ENCODE measurements at places on chromosomes 16 and 17. TPM values are rescaled to one million over a fixed set of nuclear protein-coding genes. Genes with fewer than 3 reads are reported as not detected.

The CCDC78 gene
- 22.9 TPM for total RNA-seq

- H3K27ac ChIP-seq, result no peak overlapping the region
- H3K4me3 ChIP-seq, result no peak overlapping the region
- no peaks in the 10 kb centered on the region for H3K36me3 ChIP-seq
- H3K4me1 ChIP-seq, result peaks cover 12% of the 10 kb centered on the region
These were observed 9.8 kb upstream of the TBX2 start for GRCh38 chr17:61389670-61390478.

DNA sequence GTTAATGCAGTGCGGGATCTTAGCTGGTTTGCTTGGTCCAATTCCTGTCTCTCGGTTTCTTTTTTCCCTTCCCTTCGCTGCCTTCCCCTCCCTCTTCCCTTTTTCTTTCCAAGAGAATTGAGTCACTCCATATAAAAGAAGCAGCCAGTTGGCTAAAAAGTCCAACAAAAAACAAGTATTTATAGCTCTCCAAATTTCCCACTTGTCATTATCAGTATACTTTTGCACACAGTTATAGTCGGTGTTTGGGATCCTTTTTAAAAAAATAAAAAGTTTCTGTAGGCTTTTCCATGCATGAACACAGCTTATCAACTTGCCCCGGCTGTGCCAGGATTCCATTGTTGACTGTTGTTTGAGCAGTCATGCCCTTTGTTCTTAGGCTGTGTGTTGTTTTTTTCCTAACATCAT lies 24.9 kb downstream of the HMOX2 start:
- no peaks in the 10 kb centered on the region for H3K27me3 ChIP-seq
- no peak for DNase-seq
- H3K27ac ChIP-seq, result no peak overlapping the region
- peaks cover 7% of the 10 kb centered on the region for H3K36me3 ChIP-seq
- no peak overlapping the region for H3K4me3 ChIP-seq
- H3K4me1 ChIP-seq, result peaks cover 34% of the 10 kb centered on the region

The ATP1B2 gene
- not detected for total RNA-seq

DNA sequence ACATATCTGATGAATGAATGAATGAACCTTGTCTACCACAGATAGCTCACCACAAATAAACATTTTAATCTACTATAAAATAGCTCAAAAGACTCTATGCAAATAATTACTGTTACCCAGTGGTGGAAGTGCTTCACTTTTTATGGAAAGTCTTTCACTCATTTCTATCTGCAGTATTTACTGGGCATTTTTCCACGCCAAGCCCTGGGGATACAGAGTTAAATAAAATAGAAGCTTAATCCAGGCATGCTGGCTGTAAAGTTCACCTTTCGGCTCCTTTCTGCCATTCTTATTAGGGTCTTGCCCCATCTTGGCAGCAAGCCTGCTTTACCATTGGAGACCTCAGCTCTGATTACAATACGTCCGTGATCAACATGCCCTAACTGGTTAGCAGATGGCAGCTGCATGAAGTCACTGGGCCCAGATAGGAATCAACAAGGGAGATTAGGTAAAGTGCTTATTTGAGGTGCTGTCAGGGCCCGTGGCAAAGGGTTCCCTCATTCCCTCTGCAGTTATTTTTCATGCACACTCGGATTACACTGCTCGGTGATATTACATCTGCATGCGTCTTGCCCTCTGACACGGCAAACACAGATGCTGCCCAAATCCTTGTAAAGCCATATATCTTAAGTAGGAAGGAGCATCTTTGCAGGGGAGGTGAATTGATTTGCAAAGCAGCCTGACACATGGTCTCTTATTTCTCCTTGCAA lies 648.9 kb downstream of the WWOX start:
- DNase-seq, result no peak
- H3K27me3 ChIP-seq, result no peaks in the 10 kb centered on the region
- no peak overlapping the region for H3K27ac ChIP-seq
- no peak overlapping the region for H3K4me3 ChIP-seq
- H3K4me1 ChIP-seq, result no peaks in the 10 kb centered on the region

- no peak for DNase-seq
- peaks cover 75% of the 10 kb centered on the region for H3K36me3 ChIP-seq
- H3K27me3 ChIP-seq, result no peaks in the 10 kb centered on the region
- no peaks in the 10 kb centered on the region for H3K4me1 ChIP-seq
- H3K27ac ChIP-seq, result no peak overlapping the region
These were observed 39.9 kb downstream of the CEP95 start for GRCh38 chr17:64546716-64547115.

The HCRT gene
- total RNA-seq, result not detected

DNA sequence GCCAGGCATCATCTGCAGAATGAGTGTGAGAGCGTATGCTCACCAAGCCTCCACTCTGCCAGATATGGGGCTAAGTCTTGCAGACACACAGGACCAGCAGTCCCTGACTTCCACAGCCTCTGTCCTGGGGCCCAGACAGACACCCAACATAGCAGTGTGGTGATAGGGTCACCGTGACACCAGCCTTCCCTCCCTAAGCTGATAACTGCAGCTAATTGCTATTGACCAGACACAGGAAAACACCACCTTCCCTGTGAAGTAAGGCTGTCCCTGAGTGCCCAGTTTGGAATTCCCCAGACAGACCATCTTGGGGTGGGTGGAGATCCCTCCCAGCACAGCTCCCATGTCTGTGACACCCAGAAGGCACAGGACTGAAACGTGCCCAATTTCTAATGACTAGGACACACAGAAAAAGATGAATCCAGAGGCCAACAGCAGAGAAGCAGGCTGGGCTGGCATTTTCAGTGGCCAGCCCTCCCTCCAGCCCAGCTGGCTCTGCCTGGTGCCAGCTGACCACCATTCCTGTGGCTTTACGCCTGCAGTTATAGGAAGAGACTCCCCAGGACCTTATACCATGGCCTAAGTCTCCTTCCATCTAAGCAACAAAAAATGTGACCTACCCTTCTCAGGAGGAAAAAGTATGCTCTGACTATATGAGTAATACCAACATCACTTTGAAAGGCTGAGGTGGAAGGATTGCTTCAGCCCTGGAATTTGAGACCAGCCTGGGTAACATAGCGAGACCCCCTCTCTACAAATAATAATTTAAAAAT lies 30.3 kb downstream of the ATPAF2 start:
- no peaks in the 10 kb centered on the region for H3K4me1 ChIP-seq
- no peak overlapping the region for H3K27ac ChIP-seq
- no peak overlapping the region for H3K4me3 ChIP-seq
- H3K36me3 ChIP-seq, result no peaks in the 10 kb centered on the region
- no peak for DNase-seq

The CA7 gene
- total RNA-seq, result not detected

DNA sequence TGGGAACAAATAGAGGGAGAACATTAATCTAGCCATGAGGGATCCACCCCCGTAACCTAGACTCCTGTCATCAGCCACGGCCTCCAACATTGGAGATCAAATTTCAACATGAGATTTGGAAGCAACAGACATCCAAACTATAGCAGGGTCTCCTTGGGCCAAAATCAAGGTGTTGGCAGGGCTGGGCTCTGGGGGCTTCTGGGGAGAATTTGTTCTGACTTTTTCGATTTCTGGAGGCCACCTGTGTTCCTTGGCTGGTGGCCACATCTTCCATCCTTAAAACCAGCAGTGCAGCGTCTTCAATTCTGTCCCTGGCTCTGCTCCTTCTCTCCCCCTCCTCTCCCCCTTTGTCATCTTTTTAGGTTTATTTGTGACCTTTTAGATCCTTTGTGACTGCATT lies 546.2 kb downstream of the WWOX start:
- H3K4me1 ChIP-seq, result no peaks in the 10 kb centered on the region
- H3K36me3 ChIP-seq, result no peaks in the 10 kb centered on the region
- no peak overlapping the region for H3K27ac ChIP-seq
- no peak for DNase-seq

DNA sequence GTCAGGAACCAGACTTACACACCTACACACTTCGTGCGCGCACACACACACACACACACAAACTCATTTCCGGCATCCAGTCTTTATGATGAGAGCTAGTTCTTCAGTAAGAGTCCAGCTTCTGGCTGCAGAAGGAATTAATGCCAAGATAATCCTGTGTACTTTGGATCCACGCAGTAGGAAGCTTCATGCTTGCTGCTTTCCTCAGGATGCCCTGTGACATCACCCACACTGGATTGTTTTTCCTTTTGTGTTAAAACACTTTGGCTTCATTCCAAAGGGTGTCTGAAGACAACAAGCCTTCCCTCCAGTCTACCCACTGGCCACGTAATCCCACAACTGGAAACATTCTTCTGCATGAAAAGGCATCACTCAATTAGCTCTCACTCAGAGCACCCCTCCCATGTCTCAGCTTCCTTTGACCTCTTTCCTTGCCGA lies 35.4 kb downstream of the KCNJ16 start:
- H3K4me1 ChIP-seq, result no peaks in the 10 kb centered on the region
- no peaks in the 10 kb centered on the region for H3K36me3 ChIP-seq
- no peak overlapping the region for H3K4me3 ChIP-seq
- H3K27ac ChIP-seq, result no peak overlapping the region

- no peak for DNase-seq
- no peaks in the 10 kb centered on the region for H3K27me3 ChIP-seq
- no peak overlapping the region for H3K27ac ChIP-seq
- H3K36me3 ChIP-seq, result peaks cover 95% of the 10 kb centered on the region
- H3K4me3 ChIP-seq, result no peak overlapping the region
- H3K4me1 ChIP-seq, result no peaks in the 10 kb centered on the region
These were observed 10.6 kb upstream of the PSMC5 start for GRCh38 chr17:63816669-63817068.

DNA sequence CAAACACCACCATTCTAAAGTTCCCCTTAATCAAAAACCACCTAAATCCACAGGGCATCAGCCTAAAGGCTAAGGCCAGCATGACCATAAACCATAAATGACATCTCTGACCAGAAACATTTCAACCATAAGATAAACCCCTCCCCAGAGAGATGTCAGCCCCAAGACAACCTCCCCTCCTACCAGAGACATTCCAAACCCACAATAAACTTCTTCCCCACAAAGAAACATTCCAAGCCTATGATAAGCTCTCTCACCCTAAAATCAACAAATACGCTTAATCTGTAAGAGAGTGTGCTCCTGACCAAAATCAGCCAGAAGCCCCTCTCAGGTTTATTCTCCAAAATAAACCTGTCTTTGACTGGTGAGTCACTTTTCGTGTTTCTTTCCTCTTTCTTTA lies 54.8 kb downstream of the SLFN5 start:
- no peak overlapping the region for H3K4me3 ChIP-seq
- peaks cover 21% of the 10 kb centered on the region for H3K27me3 ChIP-seq
- H3K36me3 ChIP-seq, result no peaks in the 10 kb centered on the region
- no peak overlapping the region for H3K27ac ChIP-seq
- no peak for DNase-seq

GRCh38 chr17:17226451-17227265 lies 10.3 kb downstream of the FLCN start:
- no peaks in the 10 kb centered on the region for H3K4me1 ChIP-seq
- peaks cover 23% of the 10 kb centered on the region for H3K36me3 ChIP-seq
- H3K27ac ChIP-seq, result no peak overlapping the region

The AARS1 gene
- total RNA-seq, result 215 TPM

The ANKFN1 gene
- 1.1 TPM for total RNA-seq

GRCh38 chr17:29570521-29570920 lies 2.0 kb downstream of the TP53I13 start:
- H3K4me3 ChIP-seq, result no peak overlapping the region
- no peaks in the 10 kb centered on the region for H3K36me3 ChIP-seq
- DNase-seq, result no peak
- H3K27me3 ChIP-seq, result no peaks in the 10 kb centered on the region

DNA sequence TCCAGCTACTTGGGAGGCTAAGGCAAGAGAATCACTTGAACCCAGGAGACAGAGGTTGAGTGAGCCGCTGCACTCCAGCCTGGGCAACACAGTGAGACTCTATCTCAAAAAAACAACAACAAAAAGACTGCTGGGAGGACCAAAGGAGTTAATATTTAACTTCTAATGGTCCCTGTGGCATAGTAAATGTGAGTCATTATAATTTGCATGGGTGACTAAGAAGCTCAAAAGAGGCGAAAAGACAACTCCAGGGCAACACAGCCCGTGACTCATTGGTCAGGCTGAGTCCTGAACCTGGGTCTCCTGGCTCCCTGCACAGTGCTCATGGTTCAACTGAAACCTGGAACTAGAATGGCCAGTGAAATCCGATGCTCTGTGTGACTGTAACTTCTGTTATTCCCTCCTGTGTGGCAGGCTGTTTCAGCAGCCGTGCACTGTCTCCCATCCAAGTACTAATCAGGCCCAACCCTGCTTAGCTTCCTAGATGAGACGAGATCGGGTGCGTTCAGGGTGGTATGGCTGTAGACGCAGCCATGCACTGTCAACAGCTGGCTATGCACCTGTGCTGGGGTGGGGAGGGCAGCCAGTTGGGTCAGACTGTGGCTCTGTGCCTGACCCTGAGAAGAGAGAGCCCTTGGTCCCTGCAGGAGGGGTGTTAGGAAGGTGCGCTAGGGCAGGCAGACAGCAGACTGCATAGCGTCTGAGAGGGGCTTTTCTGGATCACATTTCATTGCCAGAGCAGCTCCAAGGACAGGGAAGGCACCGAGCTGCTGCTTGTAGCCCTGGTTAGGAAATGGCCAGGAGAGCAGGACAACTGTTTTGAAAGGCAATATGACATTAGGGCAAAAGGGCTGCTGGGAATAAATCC lies 14.5 kb upstream of the GPRC5C start:
- H3K36me3 ChIP-seq, result no peaks in the 10 kb centered on the region
- H3K27ac ChIP-seq, result peak overlapping the region; percentile 62
- peaks cover 51% of the 10 kb centered on the region for H3K4me1 ChIP-seq
- DNase-seq, result peak; percentile 98

- H3K36me3 ChIP-seq, result no peaks in the 10 kb centered on the region
- H3K27me3 ChIP-seq, result no peaks in the 10 kb centered on the region
- H3K4me3 ChIP-seq, result no peak overlapping the region
- DNase-seq, result no peak
These were observed 636.7 kb upstream of the KIF2B start for GRCh38 chr17:53186001-53186400.

The MMP25 gene
- 2.5 TPM for total RNA-seq

The JUP gene
- total RNA-seq, result 224 TPM

DNA sequence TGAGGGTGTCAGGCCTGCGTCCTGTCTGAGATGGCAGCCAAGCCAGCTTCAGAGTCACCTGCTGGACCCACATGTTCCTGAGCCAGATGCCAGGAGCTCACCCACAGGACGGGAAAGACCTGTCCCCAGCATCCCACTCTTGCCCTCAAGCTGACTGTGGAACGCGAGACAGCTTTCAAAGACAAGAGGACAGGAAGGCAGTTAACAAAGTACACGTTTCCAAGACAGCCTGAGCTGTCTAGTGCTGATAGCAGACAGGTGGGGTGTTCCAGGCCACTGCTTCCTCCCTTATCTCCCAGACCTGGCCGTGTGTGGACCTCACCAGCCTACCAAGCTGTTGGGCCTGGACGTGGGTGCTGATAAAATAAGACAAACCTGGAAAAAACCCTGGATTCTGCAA lies 13.2 kb downstream of the CMTM3 start:
- no peak overlapping the region for H3K27ac ChIP-seq
- H3K4me1 ChIP-seq, result peaks cover 33% of the 10 kb centered on the region
- H3K36me3 ChIP-seq, result peaks cover 6% of the 10 kb centered on the region
- no peaks in the 10 kb centered on the region for H3K27me3 ChIP-seq
- H3K4me3 ChIP-seq, result no peak overlapping the region
- no peak for DNase-seq

GRCh38 chr16:79621027-79621426 lies 20.5 kb upstream of the MAF start:
- no peak for DNase-seq
- no peaks in the 10 kb centered on the region for H3K36me3 ChIP-seq
- H3K4me3 ChIP-seq, result no peak overlapping the region
- no peak overlapping the region for H3K27ac ChIP-seq

GRCh38 chr16:54744998-54745397 lies 185.7 kb upstream of the IRX5 start:
- H3K4me1 ChIP-seq, result no peaks in the 10 kb centered on the region
- no peaks in the 10 kb centered on the region for H3K36me3 ChIP-seq
- no peak overlapping the region for H3K4me3 ChIP-seq
- DNase-seq, result no peak
- H3K27ac ChIP-seq, result no peak overlapping the region
- H3K27me3 ChIP-seq, result peaks cover 42% of the 10 kb centered on the region

The PYDC1 gene
- not detected for total RNA-seq

The SLFN14 gene
- total RNA-seq, result not detected

Data from HCT116 (cell line).